HS-5 (cell line): ENCODE measurements at places on chromosomes 4 and X.

GRCh38 chr4:146124023-146124680 lies 51.4 kb upstream of the LSM6 start:
- no peak for DNase-seq

- no peak for DNase-seq
Observed at GRCh38 chrX:21398426-21398825, 24.2 kb downstream of the CNKSR2 start.

- DNase-seq: peak; percentile 19
Observed at GRCh38 chrX:152637649-152638442, at the start of gene GABRQ. Gene GABRQ, plus strand, starts transcription at chrX:152637895. Its CDS starts 308 bp downstream, at chrX:152638203.

GRCh38 chr4:107213880-107214279 lies 177.8 kb upstream of the DKK2 start:
- peak; percentile 39 for DNase-seq

DNA sequence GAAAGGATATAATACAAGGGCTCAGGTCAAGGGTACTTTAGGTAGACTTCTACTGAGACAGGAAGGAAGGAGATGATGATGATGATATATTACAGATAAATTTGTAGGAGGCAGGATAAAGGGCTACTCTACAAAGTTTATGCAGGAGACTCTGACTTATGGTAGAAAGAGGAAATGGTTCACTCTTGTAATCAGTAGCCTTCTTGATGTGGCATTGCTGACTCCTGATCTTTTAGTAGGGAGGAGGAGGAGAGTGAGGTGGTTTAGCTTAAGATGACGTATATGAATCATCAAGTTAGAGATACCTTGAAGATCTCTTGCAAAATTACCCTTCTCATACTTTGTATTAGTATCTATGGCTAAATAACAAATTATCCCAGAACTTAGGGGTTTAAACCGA lies 4.7 kb downstream of the BLTP1 start:
- no peak for DNase-seq

- DNase-seq: peak; percentile 43
Observed at GRCh38 chrX:152819732-152820131, 10.8 kb downstream of the CETN2 start.

DNA sequence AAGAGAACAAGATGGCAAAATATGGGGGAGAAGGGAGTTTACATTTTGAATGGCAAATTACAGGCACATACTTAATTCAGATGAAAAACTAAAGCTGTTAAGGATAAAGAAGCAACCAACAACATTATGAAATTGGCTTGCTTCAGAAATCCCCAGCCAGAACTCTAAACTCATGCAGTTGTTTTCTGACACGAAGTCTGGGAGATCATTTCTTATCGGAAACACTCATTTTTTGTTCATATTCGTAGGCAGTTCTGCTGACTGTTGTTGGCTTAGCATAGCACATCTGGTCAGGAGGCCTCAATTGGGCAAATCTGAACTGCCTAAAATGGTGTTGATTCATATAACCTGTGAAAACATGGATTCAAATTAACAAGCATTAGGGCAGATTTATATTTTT lies 33.0 kb upstream of the ARHGAP6 start:
- no peak for DNase-seq
